SW 1271 (cell line): ENCODE measurements at places on chromosomes 4 and X.
A peak's percentile ranks its signal among the peaks of the same experiment; 100 is the strongest.

GRCh38 chr4:4805887-4806286 lies 53.6 kb upstream of the MSX1 start:
- no peak for DNase-seq

- no peak for DNase-seq
Measured at GRCh38 chr4:93779228-93779627, 49.3 kb upstream of the ATOH1 start.

GRCh38 chr4:110654254-110654635 lies 31.4 kb upstream of the PITX2 start:
- DNase-seq: no peak

DNA sequence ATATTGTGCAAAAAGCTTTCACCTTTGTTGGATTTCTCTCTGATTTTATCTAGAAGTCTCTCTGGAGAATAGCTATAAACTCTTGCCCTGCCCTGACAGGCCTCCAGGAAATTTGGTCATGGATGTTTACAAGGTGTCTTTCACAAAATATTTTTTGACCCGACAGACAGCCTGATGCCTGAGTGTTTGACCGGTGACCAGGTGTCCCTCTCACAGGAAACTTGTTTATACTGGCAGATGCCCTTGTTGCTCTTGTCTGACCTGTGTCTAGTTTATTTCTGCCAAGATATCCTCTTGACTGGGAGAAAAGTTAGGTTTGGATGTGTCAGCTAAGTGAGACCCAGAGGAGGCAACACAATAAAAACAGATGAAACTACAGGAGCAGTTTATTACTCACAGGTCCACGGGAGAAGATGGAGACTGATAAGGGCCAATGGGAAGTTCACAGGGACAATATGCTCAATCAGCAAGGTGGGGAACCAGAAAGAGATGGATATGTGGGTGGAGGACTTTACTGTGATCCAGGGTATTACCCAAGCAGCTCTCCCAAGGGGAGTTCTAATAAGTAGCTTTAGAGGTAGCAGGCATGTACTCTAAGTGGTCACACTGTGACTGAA lies 243.3 kb downstream of the ARAP2 start:
- DNase-seq: no peak

DNA sequence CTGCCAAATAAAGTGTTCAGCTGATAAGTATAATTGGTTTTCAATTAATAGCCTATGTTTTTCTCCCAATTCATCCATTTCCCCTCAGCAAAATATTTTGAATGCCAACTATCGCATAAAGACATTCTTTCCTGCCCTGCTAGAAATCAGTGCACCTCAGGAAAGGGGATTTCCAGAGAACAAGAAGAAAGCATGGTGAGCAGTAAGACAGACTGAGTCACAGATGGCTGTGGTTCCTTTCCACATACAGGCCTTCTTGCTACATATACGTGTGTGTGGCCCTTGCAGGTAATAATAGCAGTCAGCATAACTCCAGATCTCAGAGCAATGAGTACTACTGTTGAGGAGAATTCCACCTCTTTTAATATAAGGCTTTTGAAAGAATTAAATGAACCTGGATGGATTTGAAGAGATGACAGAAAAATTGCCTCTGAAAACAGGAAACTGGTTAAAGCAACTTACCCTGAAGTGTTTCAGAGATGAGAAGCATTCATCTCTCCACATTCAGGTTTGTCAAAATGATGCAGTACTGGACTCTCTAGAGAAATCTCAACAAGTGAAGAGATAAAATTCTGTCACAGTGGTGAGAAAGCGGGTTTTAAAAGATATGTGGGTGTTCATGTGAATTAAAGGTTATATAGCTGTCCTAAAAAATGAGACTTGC lies 13.6 kb downstream of the GASK1B start:
- DNase-seq: no peak

- peak; percentile 4 for DNase-seq
Measured at GRCh38 chr4:24770032-24770584, 25.3 kb upstream of the SOD3 start.

DNA sequence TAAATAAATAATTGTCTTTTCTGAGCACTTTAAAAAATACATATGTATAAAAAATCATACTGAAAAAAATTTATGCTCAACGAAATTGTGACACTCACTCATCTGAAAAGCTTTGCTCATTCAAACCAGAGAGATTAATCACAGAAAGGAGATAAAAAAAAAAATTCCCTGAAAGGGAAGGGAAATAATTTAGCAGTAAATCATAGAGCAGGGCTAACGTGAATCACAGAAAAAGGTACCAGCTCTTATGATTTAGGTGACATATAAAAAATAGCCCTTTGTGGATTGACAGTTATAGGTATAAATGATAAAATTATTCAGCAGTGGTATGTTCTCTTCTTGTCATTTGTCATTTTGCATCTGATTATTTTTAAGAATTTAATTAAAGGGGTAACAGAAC lies 552.7 kb upstream of the TENM3 start:
- DNase-seq: no peak

- DNase-seq: no peak
Measured at GRCh38 chr4:55359397-55359916, 13.4 kb downstream of the SRD5A3 start.

DNA sequence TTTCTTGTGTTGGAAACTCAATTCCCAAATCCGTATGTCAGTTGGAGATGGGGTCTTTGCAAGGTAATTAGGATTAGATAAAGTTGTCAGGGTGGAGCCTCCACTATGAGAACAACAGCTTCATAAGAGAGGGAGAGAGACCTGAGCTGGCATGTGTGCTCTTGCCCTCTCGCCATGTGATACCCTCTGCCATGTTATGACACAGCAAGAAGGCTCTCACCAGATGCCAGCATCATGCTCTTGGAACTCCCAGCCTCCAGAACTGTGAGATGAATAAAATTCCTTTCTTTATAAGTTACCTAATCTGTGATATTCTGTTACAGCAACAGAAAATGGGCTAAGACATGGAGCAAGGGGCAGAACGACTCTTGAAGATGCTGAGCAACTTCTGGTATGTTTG lies 201.9 kb upstream of the BOD1L1 start:
- DNase-seq: no peak

DNA sequence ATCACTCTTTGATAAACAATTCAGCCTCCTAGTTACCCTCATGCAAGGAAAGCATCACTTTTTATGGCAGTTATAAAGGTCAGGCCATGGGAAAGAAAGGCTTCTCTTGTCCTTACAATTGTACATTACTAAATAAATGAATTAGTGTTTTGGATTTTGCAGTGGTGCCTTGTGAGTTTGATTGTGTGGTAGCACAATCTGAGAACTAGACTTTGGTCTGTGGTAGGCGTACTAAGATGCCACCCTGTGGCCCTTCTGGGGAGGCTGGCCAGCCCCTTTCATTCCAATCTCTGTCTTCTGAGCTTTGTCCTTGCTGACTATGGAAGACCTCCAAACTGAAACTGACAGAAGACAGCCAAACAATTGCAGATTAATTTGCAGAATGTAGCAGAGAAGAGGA lies 14.6 kb upstream of the HNRNPD start:
- no peak for DNase-seq

- DNase-seq: no peak
Measured at GRCh38 chr4:168787334-168787733, 222.7 kb downstream of the CBR4 start.
